Activated CD4-positive, alpha-beta T cell treated with anti-CD3 and anti-CD28 coated beads, Interleukin-2, amount 10 ng/mL, durations not matched to agents 7 days and 5 days (primary cell): ENCODE measurements at places on chromosomes 7 and 10.

DNA sequence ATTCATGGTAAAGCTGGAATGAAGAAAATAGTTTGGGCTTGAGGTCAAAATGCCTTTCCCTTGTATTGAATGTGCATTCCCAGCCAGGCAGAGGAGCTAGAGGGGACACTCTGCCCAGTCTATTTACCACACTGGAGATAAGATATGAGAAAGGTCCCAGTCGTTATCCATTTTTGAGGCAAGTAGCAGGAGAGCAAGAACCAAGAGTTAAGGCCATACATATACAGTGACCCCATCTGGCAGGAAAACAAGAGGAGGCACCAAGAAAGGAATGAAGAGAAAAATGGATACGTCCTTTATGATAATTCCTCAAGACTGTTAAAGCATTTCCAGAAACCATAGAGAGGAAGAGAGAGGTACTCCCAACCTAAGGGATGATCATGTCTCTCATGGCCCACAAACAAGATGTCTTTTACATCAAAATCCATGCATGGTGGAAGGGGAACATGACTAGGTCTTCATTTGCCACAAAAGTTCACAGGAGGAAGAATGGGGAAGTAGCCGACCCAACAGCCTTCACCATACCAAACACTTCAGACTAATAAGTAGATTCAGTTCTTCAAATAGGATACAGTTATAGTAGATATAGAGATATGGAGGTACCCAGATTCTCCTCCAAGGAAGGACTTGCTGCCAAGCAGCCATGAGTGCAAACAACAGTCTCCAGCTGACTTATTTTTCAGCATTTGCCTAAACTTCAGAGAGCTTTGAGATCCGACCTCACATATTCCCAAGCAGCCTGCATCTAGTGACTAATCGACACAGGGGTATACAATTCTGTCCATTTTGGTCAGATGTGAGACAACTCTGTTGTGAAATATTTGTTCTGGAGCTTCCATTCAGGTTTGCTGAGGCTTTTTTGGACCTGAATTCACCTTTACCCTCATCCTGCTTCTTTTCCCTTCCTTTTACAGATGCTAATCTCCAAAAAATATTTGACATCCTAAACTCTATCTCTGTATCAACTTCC is 61.1 kb upstream of the CCDC71L start:
- DNase-seq = no peak

DNA sequence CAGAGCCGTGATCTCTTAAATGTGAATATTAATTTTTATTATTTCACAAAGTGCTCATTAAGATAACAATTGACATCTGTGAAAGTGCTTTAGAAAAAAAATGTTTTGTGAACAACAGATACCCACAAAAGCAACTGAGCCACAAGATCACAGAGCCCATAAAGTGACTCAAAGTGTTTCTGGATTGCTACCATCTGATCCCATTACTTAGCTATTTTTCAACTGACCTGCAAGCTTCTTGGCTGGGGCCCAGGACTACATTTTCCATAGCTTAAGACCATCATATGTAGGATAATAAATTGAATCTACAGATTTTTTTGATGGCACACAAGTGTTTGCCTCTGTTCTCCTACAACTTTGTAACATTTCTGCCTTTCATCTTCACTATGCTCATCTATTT is 674.4 kb downstream of the PHTF2 start:
- no peak for DNase-seq

- no peak for DNase-seq
Measured at GRCh38 chr7:85186521-85187241, at the start of gene SEMA3D. Gene SEMA3D, minus strand, starts transcription at chr7:85187056. Its CDS starts 65,165 bp downstream, at chr7:85121891.

DNA sequence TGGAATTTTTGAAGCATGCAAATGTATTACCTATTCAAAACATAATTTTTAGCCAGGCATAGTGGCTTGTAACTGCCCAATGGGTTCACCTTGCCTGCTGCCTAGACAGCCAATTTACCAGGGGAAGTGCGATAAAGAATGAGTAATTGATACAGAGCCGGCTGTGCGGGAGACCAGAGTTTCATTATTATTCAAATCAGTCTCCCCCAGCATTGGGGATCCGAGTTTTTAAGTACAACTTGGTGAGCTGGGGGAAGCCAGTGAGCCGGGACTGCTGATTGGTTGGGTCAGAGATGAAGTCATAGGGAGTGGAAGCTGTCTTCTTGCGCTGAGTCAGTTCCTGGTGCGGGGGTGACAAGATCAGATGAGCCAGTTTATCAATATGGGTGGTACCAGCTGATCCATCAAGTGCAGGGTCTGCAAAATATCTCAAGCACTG is 29.1 kb upstream of the NRBF2 start:
- DNase-seq = no peak

DNA sequence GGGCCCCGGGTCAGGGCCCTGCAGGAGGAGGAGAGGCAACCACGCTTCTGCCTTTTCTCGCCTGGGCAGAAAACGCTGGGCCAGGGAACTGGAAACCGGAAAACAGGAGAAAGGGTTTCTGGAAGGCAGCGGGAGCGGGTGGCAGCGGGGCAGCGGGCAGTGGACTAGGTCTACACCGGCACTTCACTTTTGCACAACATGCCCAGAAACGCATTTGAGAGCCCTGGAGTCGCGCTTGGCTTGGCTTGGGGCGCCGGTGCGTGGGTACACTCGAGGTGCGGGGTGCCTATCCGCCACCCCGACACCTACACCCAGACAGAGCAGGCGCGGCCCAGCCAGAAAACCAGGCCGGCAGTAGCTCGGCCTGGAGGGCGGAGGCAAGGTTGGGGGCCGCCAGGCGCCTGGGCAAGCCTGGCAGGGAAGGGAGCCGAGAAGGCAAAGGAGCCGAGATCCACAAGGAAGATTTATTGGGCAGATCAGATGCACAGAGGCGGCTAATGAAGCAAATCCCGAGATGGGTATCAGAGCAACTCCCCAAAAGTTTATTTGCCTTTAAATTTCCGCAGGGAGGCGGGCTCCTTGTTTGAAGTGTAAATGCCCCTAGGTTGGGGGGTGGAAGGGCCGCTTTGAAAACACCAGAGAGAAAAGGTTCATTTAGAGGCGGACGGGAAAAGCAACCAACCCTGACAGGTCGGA is 3.2 kb upstream of the PAX2 start:
- no peak for DNase-seq

- DNase-seq = no peak
Measured at GRCh38 chr10:44416021-44416771, 31.3 kb upstream of the CXCL12 start.
